ENCODE measurements at places on chromosomes 16 and 17.

- no peak for DNase-seq
Observed at GRCh38 chr16:83887564-83887963, 11.4 kb upstream of the MLYCD start.

DNA sequence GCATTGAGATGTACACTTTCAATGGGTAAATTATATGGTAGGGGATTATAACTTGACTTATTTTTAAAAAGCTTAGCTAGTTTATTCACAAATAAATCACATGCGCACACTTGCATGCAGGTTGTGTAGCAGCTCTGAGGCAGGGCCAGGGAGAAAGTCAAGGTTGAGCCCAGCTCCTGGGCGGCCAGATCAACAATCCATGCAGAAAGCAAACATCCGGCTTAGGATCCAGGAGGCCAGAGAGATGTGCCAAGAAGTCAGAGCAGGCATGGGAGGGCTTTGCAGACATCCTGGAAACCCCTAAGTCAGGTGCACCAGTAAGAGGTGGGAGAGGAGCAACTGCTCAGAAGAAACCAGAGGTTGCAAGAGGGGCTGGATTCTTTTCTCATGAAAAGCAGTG lies 186.5 kb downstream of the AXIN2 start:
- no peak for DNase-seq

GRCh38 chr17:2211661-2212399 lies 91.8 kb downstream of the SMG6 start:
- no peak for DNase-seq

DNA sequence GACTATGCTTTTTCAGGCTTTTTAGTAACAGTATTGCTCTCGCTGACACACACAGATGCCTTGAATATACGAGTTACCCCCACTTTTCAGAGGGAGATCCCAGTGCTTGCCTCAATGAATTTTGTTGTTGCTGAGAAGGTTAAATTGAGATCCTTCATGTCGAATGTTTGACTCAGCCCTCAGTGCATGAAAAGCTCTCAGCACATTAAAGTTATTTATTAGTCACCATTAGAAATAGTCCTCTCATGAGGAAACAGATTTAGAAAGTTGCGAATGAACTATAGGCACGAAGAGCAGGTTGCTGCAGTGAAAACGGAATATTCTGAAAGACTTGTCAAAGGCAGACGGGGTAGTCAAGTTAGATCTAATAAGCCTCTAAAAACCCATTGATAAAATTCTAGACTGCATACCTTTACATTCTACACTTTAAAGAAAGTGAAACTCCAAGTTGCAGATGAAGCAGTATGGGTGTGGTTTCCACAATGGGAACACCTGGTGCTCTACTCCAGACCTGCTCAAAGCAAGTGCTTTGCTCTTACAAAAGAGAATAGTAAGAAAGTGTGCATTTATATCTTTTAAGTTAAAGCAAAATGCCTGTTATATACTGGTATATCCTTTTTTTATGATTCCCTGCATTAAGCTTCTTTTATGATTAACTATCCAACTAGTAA lies 238.1 kb downstream of the MAF start:
- no peak for DNase-seq

- DNase-seq = no peak
Observed at GRCh38 chr17:2122641-2123302, 67.9 kb downstream of the HIC1 start.

DNA sequence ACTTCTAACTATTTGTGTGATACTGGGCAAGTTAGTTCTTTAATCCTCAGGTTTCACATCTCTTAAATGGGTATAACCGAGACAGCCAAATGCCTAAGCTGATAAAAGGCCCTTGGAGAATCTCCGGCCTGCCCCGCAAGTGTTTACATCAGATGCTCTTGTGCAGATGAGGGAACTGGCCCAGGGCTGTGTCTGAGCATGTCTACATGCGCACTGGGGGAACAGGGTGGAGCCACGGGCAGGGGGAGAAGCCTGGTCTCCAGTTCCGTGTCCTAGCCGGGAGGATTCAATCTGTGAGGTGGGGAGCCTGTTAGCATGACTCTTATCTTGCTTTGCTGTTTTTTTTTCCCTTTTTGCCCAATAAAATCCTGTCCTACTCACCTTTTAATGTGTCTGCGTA lies 222.9 kb downstream of the CDH8 start:
- no peak for DNase-seq

DNA sequence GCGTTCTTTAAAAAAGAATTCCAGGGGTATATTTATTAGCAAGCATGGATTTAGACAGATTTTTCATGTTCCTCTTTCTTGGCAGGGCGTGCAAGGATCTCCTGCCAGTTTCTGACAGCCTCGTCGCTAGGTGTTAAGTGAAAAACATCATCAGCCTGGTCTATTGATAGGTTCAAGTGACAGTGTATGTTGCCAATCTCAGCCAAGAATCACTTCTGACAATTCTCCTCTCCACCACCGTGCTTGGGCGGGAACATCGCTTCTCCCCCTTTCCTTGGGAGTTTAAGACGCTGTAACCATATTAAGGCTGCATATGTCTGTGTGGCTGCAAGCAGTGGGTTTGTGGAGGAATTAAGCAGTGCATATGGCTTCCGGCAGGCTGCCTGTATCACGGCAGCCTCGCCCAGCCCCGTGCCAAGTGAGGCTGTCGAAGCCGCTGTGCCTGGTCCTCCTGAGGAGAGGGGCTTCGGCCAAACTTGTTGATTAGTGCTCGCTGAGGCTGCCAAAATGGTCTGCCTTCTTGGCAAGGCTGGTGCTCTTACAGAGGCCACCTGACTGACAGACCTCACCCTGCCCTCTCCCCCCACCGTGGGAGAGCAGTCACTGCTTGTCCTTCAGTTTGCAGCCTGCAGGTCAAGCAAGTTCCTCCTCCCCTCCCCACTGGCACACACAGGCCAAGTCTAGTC lies 132.2 kb upstream of the MPHOSPH6 start:
- no peak for DNase-seq

DNA sequence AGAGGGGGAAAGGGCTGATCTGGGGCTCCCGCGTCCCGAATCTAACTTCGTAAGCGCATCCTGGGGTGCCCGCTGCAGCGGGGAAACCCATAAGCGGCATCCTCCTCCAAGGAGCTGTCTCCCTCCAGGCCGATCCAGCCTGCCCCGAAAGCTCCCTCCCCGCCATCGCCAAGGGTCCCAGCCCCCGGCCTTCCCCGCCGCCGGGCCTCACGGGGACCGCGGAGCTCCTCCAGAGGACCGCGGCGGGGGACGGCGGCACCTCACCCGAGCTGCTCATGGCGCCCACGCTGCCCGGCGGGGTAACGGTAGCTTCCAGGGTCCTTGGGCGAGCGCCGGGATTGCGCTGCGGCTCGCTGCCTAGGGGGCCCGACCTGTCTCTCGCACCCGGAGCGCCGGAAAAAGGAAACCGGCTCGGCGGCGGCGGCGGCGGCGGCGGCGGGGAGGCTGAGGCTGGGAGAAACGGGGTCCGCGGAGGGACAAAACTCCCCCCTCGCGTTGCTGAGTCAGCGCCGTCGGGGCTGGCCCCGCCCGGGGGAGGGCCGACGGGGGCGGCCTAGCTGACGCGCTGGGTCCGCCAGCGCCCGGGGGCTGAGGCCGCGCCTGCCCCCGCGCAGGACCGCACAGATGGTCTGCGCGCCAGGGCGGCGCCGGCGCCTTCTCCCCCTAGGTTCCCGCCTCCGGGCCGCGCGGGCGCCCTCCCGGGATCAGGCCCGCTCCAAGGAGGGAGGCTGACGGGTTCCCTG lies at the start of gene BLMH:
BLMH (minus strand) TSS at position 402 of the 743 bp plus-strand sequence; CDS start at position 277, 125 bp downstream.
- peak; percentile 80 for DNase-seq
